ENCODE measurements at places on chromosomes 11 and 22.
A peak's percentile ranks its signal among the peaks of the same experiment; 100 is the strongest.

- no peak for DNase-seq
Measured at GRCh38 chr11:44605068-44605708, 39.7 kb downstream of the CD82 start.

- peak; percentile 45 for DNase-seq
Measured at GRCh38 chr22:23772649-23773473, at the start of gene MMP11. Gene MMP11, plus strand, starts transcription at chr22:23772849. Its CDS starts 22 bp downstream, at chr22:23772871.

- DNase-seq, result no peak
Measured at GRCh38 chr11:127075758-127076157, 75.2 kb upstream of the KIRREL3 start.

GRCh38 chr11:68773521-68774193, 22.3 kb upstream of the TESMIN start:
- no peak for DNase-seq

GRCh38 chr22:39722032-39722325, 151.4 kb downstream of the CACNA1I start:
- DNase-seq, result no peak

GRCh38 chr11:106999196-106999595, 19.1 kb downstream of the GUCY1A2 start:
- no peak for DNase-seq

- DNase-seq, result no peak
Measured at GRCh38 chr11:72764503-72764902, 12.3 kb upstream of the ARAP1 start.

GRCh38 chr22:50325444-50326224, 1.2 kb downstream of the DENND6B start:
- DNase-seq, result no peak

GRCh38 chr11:115303929-115304531, 200.2 kb downstream of the CADM1 start:
- DNase-seq, result no peak

GRCh38 chr22:47769652-47770051, 1007.2 kb downstream of the TBC1D22A start:
- DNase-seq, result no peak

DNA sequence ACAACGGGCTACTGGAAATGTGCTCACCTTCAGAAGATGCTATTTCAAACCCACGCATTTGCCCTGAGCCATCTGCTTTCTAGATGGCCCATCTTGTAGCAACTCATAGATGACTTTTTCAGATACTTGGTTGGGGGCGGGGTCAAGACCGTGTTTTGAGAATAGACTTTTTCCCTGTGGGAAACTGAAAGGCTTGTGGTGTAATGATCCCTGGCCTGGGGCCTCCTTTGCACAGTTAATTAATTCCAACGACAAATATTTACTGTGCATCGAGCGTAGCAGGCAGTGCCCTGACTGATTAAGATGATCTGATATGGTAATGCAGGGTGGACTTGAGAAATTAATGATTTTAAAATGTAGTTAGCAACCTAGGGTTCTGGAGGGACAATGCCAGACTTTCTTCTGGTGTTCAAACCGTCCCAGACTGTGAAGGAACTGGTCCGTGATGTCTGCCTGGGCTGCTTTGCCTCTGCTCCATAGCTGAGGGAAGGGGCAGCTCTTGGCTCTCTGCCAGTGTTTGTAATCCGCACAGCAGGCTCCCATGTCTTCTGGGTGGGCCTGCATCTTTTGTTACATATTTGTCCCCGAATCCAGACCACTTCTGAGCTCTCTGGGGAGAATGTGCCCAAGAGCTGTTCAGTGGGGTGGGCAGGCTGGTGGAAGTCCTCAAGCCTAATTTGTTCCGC, 84.8 kb downstream of the ADAMTS15 start:
- DNase-seq, result no peak

DNA sequence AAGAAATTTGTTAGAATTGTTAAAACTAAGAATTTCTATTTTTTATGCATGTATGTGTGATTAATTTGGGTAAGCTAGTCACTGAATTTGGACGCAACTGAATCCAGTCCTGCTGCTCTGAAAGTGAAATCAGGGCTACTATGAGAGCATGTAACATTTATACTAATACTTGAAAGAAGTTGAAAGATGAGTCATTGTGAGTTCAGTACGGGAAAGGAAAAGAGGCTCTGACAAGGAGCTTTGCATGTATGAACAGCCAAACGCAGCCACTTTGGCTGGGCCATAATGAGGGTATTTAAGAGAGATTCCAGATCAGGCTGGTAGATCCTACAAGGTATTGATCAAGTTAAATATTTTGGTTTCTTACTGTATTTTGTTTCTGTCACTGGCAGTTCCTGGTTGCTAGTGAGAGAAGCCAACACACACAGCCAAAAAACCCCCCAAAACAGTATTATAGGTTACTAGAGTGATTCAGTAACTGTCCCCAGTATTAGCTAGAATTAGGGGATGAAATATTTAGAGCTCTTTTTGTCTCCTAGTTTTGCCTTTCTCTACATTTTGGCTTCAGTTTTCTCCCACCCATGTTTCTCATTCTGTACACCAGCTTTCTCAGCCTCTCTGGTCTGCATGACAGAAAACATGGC, 14.1 kb downstream of the AASDHPPT start:
- peak; percentile 76 for DNase-seq

DNA sequence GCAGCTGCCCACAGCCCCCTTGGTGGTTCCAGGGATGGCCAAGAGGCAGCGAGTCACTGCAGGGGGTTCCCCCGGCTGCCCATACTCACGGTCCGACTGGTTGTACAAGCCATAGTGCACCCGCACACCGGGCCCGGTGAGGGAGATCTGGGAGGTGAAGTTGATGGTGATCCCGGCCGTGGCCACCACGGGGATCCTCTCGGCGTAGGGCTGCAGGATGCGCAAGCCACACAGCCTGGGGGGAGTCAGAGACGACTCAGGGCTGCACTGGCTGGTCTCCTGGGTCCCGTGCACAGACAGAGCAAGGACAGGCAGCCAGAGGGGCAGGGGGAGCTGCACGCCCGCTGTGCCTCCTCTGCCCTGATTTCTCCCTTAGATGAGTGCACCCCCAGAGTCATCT, 23.5 kb downstream of the KCTD17 start:
- no peak for DNase-seq

DNA sequence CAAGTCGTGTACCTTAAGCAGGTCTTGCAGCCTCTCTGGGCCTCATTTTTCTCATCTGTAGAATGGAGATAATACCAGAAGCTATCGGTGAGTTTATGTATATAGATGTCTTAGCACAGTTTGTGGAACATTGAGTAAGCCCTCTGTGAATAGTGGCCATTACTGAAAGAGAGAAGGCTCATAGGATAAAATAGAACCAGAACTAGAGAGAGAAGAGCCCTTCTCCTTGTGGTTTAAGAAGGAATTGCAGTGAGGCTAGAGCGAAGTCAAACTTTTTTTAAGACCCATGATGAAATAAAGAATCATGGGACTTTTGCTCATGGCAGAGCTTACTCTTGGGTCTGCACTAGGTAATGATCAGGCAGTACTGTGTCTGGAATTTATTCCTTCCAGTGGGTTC, 137.1 kb downstream of the TRIM44 start:
- DNase-seq, result no peak

DNA sequence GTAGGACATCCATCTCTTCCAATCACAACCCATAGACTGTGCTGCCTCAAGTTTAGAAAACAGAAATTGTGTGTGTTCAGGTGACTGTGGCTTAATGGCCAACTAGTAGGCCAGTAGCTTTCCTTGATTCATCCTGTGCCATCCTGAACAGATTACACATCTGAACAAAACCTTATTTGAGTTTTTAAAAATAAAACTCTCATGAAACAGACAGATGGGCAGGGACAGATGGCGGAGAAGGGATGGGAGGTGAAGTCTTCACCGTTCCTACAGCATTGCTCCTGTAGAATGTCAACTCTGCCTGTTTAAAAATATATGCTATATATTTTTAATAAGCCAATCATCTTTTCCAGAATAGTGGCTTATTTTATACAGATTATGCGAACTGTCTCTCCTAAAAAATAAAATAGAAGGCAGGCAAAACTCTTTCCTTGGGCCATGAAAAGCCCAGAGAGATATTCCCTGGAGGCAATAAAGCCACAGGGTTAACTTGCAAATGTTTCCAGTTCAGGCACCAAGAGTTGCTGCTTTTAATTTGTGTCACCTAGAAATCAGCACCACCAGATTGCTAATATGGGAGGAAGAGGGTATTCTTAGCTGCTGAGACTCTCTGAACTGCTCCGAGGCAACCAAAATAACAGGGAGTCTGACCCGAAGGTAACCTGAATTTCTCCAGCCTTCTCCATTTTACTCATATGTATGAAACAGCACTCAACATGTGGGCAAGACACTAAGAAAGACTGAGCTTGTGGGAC, 861.2 kb downstream of the OPCML start:
- DNase-seq, result no peak

GRCh38 chr11:114192841-114193389, 103.3 kb upstream of the NNMT start:
- DNase-seq, result no peak

GRCh38 chr11:33930317-33931021, 38.6 kb upstream of the LMO2 start:
- no peak for DNase-seq

DNA sequence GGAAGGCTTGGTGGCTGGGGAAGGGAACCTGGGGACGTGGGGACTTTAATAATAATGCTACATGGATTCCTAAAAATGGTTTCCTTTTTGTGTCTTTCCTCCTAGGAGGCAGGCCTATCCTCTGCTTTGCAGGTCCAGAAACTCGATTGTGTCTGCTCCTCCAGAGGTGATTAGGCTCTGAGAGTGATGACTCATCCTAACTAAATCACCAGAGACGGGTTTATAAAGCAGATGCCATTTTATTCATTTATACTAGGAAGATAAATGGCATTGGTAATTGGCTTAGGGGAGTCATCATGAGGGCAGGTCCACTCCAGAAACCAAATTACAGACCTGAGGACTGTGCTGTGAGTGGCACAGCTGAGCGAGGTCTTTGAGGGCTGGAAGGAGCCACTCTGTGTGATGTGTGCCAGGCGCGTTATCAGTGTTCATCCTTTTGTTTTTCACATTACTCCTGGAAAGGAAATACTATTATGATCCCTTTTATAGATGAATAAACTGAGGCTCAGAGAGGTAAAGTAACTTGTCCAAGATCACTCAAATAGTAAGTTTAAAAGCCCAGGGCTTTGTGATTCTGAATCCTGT, 7.1 kb downstream of the NLRX1 start:
- peak; percentile 32 for DNase-seq

GRCh38 chr11:44570411-44571155, 5.1 kb downstream of the CD82 start:
- no peak for DNase-seq

DNA sequence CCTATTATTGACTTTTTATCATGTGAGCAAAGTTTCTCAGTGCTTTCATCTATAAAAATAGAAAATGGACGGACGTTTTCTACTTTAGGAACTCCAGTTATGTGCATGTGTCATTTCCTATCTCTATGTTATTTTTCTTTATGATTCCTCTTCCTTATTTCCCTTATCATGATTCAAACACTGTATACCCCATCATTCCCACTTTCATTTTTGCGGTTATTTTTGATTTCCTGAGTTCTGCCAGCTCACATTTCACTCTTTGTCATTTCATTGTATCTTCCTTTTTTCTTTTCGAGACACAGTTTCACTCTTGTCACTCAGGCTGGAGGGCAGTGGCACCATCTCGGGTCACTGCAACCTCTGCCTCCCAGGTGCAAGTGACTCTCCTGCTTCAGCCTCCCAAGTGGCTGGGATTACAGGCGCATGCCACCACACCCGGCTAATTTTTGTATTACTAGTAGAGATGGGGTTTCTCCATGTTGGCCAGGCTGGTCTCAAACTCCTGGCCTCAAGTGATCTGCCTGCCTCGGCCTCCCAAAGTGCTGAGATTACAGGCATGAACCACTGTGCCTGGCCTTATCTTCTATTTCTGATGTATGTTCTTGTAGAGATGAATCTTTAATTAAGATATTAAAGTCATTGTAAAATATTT, 21.5 kb downstream of the C11orf58 start:
- DNase-seq, result no peak

DNA sequence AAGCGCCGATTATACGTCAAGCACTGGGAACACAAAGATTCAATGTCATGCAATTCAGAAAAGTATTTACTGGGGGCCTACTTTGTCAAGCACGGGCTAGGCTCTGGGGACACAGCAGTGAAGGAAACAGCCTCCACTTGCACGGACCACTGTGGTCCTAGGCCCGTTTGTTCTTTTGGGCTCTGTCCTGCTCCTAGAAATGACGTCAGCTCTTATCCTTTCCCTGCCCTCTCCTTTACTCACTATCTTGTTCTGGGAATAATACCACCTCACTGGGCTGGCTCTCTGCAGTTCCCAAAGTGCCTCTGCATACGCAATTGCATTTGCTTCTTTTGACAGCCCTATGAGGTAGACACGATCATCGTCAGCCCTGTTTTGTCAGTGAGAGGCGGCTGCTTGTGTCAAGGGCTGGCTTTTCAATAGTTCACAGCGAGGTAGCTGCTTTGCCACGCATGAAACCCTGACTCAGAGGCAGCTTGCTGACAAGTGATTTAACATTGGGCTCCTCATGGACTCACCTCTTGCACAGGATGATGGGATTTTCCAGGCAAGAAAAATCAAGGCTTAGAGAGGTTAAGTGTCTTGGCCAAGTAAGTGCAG, 22.9 kb upstream of the IGSF22 start:
- DNase-seq, result no peak

DNA sequence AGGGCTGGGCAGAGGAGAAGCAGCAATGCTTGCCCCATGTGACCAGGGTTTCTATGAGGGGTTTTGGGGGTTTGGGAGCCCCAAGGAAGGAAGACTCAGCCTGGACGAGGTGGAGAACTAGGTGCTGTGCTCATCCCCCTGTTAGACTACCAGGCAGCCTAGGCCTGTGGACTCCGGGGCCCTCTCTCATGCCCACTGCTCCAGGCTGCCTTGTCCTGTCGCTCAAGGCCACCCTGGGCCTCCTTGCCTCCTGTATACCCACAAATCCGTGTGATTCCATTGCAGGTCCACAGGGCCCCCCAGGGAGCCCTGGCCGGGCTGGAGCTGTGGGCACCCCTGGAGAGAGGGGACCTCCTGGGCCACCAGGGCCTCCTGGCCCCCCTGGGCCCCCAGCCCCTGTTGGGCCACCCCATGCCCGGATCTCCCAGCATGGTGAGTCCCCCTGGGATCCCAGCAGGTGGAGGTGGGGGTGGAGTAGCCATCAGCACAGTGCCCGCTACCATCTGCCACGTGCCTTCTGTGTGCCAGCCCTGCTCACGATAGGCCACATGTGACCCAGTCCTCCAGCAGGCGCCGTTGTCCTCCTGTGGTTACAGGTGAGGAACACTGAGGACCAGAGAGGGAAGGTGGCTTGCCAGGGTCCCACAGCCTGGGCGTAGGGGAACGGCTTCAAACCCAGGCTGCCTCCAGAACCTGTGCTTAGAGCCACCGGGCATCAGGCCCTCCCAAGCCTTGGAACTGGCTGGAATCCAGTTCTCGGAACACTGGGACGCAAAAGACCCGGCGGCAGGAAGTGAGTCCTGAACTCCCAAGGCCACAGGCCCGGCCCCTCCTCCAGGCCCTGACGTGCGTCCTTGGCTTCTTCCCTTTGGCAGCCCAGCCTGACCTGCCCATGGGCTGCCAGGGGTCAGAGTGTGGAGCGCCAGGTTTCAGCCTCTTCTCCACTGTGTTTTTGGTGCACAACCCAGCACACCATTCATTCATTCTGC, 26.6 kb downstream of the EMID1 start:
- DNase-seq, result no peak

GRCh38 chr11:2563213-2564007, 118.6 kb downstream of the KCNQ1 start:
- no peak for DNase-seq
